ENCODE measurements at places on chromosomes 5 and 9.
A peak's percentile ranks its signal among the peaks of the same experiment; 100 is the strongest.

GRCh38 chr9:35681341-35682002 is 7.7 kb downstream of the CA9 start:
- peak; percentile 40 for DNase-seq

DNA sequence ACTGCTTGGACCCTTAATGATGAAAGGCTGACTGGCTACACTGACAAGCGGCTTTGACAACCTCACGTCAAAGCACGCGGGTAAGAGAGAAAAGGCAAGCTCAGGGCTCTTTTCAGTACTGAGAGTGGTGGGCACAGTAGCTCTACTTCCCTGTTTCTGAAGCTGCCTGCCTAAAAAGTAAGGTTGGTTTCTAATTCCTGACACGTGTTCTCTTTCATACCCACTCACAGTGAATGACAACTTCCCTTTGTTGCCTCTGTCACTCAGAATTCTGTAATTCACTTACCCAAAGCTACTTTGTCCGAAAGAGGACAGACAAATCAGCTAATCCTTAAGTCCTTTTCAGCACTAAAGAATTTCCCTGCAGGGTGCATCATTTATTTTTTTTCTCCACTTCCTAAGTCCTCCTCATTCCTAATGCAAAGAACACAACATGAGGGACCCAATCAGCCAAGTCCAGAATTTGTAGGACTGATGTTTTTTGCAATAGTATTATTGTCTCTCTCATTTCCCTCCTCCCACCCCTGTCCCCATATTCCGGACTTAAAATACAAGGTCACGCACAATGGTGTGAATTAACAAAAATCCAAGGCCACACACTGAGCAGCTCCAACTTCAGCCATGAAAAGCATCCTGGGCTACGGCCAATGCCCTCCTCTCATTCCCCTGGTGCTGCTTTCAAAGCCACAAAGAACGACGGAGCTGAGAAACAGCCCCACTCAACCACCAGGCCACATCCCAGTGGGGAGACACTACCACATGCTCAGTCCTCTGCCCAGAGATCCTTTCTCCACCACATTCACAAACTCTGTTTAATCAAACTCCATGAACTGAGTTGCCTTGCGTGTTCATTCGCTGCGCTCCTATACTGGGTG is 221.0 kb downstream of the TSSK1B start:
- no peak for DNase-seq

GRCh38 chr5:174424219-174425053 is 299.9 kb upstream of the MSX2 start:
- DNase-seq, result no peak

DNA sequence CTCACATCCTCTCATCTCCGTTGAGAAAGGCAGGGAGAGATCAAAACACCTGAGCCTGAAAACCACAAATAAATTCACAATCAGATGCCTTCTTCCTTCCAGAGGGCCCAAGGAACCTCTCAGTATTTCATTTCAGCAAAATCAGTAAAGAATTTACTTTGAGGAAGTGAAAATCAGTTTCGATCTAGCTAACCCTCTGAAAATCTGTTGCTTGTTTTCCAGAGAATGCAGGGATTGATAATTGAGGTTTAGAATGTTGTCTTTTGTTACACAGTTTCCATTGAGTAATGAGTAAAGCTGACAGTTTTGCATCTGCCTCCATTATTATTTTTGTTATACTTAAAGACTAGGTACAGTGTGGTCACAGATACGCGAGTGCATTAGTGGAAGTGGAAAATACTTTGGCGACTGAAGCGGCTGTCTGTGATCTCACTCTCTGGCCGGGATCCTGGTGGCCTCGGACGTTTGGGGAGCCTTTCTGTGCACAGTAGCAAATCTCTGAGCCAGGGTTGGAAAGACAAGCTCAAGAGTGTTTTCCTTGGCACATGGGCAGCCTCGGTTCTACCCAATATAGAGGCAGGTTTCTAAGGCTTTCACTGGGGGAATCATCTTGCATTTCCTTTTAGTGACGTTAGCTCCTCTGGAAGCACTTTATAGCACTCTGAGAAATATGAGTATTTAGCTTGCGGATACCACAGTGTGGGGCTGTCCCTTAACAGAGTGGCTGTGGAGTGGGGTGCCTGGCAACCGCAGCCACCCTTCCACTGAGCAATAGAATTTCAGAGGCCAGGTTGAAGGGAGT is 32.2 kb upstream of the ANGPTL2 start:
- DNase-seq, result peak; percentile 60

DNA sequence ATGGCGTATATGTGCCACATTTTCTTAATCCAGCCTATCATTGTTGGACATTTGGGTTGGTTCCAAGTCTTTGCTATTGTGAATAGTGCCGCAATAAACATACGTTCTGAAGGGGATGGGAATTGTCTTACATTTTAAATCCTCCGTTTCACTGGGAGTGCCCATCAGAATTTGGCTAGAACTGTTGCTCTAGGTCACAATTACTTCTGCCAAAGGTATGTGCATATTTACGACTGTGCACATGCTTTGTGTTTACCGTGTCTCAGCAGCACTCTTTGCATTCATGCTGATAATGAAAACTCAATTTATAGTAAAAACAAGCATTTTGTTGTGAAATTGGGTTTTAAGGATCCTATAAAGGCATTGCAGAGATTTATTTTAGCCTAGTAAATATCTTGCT is 151.9 kb upstream of the ZNF618 start:
- no peak for DNase-seq

GRCh38 chr5:61333321-61333953 is 1.4 kb downstream of the ZSWIM6 start:
- DNase-seq, result peak; percentile 47

DNA sequence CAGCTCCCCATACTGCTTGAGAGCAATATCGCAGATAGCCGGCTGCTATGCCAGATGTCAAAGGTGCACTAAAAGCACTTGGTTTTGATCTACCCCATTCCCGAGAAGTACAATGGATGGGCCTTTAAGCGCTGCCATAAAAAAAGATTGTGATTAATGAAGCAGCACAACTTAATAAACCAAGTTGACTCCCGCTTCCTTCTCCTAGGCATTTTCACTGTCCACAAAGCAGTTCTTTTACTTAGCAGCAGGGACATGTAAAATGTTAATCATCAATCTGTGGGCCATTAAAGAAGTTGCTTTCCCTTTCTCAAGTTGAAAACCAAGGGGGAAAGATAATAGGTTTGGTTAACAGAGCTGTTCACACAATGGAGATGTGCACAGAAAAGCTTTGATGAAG is 176.4 kb downstream of the TRPM6 start:
- no peak for DNase-seq

GRCh38 chr5:61746831-61747575 is 414.9 kb downstream of the ZSWIM6 start:
- DNase-seq, result no peak

- DNase-seq, result no peak
Observed at GRCh38 chr5:2018390-2018724, 135.6 kb upstream of the IRX4 start.

DNA sequence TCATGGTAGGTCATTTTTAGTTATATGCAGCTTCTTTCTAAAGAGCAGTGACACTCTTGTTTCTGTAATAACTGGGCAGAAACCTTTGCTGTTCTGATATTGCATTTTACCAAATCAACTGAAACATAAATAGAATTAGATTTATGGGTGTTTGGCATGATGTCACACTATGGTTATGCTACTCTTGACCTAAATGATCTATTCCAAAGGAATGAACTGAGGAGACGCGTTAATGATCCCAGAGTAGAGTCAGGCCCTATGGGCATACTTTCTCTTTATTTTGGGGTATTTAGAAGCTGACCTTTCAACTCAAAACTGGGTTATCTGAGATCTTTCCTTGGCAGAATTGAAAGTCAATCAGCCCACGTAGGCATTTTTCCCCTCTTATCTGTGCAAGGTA is 146.8 kb upstream of the ADAMTSL1 start:
- DNase-seq, result peak; percentile 56

DNA sequence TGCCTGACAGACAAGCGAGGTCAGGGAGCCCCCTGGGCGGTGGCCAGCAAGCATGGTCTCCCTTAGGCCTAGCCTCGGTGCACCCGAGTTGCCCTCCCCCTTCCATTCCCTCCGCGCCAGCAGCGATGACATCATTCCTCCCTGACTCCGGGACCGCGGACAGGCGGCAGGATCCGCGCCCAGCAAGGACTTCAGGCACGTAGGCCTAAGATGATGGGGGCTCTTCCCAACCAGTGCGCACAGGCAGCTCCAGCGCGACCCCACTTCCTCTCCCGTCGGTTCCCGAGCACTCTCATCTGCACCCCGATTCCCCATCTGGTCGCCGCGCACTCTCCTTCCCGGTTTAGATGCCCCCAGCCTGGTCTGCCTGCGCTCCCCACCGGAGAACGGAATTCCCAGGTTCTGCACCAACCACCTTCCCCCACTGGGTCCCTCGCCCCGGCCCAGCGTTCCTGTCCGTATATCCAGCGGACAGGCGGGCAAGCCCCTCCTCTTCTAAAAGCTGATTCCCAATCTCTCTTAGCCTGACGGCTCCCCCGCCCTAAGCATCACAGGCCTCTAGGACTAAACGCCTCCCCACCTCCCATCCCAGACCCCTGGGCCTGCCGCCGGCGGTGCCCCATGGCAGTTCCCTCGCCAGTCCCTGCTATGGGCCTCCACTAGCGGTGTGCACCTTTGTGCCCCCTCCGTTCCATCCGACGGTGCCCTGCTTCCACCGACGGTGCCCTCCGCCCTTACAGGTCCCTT is 931 bp downstream of the FAM219A start:
- peak; percentile 86 for DNase-seq

Measured in EL (cell line).